ENCODE measurements at places on chromosomes 13 and 19.
A peak's percentile ranks its signal among the peaks of the same experiment; 100 is the strongest.

GRCh38 chr13:50467156-50468110, 376.1 kb downstream of the DLEU7 start:
- DNase-seq, result no peak

DNA sequence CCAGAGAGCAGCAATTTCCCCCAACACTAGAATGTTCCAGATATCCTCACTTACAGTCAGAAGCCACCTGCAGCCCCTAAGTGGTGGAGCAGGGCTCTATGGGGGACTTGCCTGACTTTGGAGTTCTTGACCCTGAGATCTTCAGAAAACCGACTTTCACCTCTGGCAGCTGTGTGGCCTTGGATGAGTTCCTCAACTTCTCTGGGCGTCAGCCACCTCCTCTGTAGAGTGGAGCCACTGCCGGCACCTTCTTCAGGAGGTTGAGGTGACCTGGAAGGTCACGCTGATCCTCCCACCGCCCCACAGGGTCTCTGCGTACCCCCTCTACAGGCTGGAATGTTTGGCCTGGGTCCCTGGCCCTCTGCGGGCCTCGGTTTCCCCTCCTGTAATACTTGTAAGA, 7.1 kb upstream of the FUT5 start:
- DNase-seq, result no peak

DNA sequence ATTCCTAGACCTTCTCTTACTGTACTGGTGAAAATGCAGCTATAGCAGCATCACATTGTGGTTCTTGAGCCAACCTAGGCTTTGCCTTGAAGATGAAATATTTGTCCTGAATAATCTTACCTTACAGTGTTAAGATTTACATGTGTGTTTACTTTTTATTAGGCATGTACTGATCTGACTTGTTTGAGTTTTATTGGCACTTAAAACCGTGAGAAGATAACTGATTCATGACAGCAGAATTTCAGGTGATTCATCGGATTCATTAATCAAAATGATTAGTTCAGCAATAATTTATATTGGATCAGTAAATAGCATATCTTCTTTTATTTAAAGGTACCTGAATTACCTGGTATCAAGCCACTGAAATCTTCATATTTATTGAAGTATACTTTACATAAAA, 296.3 kb downstream of the KLF5 start:
- no peak for DNase-seq

- no peak for DNase-seq
Observed at GRCh38 chr13:60152904-60153303, 10.8 kb downstream of the DIAPH3 start.

GRCh38 chr13:63044589-63045313, 1629.1 kb upstream of the PCDH20 start:
- DNase-seq, result no peak

GRCh38 chr19:40143612-40144011, 47.6 kb upstream of the MAP3K10 start:
- peak; percentile 51 for DNase-seq

- no peak for DNase-seq
Observed at GRCh38 chr19:55432241-55432959, 10.7 kb downstream of the SHISA7 start.

- DNase-seq, result no peak
Observed at GRCh38 chr13:32080328-32080744, 48.8 kb downstream of the FRY start.

DNA sequence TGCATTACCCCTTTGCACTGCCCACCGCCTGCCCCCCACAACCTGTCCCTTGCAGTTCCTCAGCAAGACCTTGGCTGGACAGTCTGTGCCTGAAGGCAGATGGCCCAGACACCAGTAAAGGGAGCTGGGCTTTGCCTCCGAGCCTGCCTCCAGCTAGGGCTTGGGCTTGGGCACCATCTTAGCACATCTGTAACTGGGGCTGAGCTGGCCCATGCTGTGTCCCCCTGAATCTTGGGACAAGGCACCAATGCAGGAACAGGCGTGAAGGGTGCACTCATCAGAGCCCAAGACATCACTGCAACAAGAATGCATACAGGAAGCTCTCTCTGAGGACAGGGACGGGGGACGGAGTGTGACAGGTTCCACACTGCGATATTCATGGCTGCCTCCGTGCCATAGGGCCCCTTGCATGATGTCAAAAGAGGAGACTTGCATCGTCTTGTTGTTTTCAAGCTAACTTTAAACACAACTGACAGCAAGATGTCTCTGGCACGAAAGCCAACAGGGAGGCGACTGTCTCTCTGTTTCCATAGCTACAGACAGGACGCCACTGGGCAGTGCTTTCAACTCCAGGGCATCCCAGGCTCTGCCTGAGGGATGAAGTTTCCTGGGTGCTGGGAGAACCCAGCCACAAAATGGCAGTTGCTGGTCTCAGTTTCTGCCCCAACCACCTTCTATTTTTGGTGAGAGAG, 8.7 kb upstream of the CHST8 start:
- no peak for DNase-seq
